A549 treated with DMSO at 1 μM for 4 hours (cell line): ENCODE measurements at places on chromosomes 3 and 15. TPM values are rescaled to one million over a fixed set of nuclear protein-coding genes. Genes with fewer than 3 reads are reported as not detected.

The CLDN16 gene
- total RNA-seq, result 0.06 to 0.11 TPM in 2 of 5 replicates, not detected in the others

The SUSD5 gene
- total RNA-seq, result 3.0 to 4.8 TPM (median 3.8 TPM) in 5 replicates

The SLC6A6 gene
- total RNA-seq, result 90.4 to 125 TPM (median 108 TPM) in 5 replicates

The SMCO1 gene
- total RNA-seq, result not detected in 5 replicates

The KLF13 gene
- total RNA-seq, result 68.3 to 87.4 TPM (median 77.1 TPM) in 5 replicates
